ENCODE measurements at places on chromosomes 7 and 10.
A peak's percentile ranks its signal among the peaks of the same experiment; 100 is the strongest.

DNA sequence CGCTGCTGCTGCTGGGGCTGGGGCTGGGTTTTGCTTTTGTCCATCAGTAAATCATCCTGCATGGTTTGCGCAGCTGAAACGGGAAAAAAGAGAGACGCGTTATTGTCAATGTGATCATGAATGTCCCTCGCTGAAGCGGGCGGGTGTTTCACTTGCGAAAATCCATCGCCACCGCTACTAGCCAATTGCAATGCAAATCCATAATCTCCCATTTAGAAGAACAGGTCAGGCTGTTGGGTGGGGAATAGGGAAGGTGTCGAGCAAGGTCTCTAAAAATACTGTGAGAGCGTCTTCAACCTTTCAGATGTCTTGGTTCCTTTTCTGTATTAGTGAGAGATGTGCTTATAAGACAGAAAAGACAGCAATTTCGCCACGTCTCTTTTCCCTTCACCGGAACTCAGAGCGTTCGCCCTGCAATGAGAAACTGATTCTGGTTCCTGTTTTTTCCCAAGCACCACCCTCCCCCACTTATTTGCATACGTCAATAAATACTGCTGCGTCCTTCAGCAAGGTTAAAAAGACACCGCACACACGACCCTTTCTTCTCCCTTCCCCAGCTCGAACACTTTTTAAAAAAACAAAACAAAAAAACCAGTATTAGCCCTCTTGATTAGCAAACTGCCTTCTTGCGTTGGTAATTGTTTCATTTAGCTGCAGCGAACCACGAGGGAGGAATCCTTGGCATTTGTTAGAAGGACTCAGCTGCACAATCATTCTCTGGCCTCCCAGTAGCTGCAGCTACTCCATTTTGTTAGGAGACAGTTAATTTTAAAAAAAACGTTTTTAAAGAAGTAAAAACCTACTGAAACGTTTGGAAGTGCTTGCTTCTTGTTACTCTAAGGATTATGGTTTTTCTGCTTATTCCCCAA is 50.4 kb downstream of the CPEB3 start:
- no peak for DNase-seq

DNA sequence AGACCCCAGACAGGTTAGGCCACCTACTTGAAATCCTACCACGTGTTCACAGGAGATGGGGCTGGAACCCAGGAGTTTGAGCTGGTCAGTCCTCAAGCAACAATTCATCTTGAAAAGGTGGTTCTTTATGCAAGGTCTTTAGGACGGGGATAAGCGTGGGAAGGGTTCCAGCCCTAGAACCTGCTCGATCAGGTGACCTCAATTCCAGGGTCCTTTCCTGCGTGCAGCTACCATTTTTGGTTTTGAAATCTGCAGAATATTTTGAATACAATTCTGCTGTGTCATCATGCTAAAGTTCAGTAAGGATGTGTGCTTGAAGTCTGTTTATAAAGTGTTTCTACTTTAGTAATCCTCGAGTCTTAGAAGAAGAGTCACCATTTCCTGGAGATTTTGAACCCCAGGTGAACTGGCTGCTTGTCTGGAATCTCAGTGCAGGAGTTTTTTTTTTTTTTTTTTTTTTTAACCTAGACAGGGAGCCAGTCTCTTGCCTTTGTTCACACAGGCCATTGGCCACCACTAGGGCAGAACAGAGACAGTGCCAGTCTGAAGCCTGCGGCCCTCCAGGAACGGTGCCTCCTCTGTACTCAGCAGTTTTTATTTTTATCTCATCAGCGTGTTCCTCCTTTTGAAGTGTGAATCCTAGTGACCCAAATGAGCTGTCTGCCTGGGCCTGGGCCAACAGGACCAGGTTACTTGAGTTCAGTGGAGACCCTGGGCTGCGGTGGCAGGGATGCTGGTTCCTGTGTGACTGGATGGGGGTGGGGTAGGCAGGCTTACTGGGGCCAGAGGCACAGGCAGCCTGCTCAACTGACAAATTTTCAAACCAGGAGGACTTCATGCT is 54.6 kb downstream of the EEPD1 start:
- peak; percentile 43 for DNase-seq

DNA sequence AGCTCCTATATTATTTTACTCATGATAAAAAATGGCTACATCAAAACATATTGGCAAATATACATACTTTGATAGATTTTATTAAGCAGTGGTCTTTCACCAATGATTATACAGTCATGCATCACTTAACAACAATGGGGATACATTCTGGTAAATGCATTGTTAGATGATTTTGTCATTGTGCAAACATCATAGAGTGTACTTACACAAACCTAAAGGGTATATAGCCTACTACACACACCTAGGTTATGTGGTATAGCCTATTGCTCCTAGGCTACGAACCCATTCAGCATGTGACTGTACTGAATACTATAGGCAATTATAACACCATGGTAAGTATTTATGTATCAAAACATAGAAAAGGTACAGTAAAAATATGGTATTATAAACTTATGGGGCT is 98.9 kb upstream of the IL6 start:
- DNase-seq = no peak

- DNase-seq = no peak
Observed at GRCh38 chr10:105540381-105540780, 899.3 kb downstream of the SORCS3 start.

- DNase-seq = no peak
Observed at GRCh38 chr10:73906524-73907447, 4.1 kb upstream of the PLAU start.

DNA sequence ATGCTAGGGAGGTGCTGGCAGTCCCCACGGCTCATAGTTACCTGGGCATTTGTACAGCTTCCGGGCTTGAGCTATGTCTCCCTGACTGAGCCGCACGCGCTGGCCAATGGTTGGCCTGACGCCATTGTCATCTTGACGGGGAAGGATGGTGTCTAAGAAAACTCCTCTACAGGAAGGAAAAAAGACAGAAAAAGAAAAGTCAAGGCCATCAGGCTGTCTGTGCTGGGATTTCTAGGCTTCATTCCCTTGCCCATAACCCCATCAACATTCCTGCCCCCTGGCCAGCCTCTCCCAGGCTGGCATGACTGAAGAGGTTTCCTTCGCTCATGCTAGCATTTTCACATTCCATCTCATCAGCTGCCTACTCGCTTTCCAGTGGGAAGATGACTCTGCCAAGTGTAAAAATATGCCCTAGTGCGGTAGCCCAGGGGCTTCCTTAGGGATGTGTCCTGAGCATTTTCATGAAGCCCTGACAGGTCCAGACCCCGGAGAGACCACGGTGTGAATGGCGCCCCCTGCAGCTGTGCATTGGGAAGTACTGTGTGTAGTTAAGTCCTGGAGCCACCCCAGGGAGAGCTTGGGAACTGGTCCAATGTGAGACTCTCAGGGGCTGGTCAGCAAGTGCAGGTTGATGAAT is 54.5 kb upstream of the OPALIN start:
- DNase-seq = no peak

DNA sequence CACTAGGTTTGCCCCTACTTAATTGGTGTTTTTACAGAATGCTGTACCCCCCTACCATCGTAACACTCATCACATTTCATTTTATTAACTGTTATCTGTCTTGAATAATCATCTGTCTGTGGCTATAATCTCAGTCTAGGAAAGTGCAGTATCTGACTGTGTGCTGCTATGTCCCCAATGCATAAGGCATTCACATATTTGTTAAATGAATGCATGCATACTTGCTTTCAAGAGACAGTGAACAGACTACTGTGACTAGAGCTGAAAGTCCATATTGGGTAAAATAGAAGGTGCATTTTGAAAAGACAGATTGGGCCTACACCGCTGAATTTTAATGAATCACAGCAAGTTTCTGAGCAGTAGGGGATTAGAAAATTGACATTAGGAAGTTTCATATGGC is 112.3 kb downstream of the ARHGAP12 start:
- DNase-seq = no peak

GRCh38 chr7:122199171-122199570 is 55.1 kb upstream of the AASS start:
- no peak for DNase-seq

- no peak for DNase-seq
Observed at GRCh38 chr7:135713836-135714470, 14.0 kb downstream of the SLC13A4 start.

DNA sequence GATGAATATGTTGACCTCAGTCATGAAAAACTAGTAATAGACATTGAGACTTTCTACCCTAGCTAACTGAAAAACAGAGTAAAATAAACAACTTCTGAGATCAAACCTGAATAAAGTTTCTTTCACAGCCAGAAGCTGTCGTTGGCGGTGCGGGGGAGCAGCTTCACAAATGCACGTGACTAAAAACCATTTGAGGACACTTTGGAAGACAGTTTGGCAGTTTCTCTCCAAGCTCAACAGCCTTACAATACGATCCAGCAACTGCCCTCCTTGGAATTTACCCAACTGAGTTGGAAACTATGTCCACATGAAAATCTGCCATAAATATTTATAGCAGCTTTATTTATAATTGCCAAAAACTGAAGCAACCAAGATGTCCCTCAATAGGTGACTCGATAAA is 63.1 kb downstream of the CYTH3 start:
- no peak for DNase-seq

DNA sequence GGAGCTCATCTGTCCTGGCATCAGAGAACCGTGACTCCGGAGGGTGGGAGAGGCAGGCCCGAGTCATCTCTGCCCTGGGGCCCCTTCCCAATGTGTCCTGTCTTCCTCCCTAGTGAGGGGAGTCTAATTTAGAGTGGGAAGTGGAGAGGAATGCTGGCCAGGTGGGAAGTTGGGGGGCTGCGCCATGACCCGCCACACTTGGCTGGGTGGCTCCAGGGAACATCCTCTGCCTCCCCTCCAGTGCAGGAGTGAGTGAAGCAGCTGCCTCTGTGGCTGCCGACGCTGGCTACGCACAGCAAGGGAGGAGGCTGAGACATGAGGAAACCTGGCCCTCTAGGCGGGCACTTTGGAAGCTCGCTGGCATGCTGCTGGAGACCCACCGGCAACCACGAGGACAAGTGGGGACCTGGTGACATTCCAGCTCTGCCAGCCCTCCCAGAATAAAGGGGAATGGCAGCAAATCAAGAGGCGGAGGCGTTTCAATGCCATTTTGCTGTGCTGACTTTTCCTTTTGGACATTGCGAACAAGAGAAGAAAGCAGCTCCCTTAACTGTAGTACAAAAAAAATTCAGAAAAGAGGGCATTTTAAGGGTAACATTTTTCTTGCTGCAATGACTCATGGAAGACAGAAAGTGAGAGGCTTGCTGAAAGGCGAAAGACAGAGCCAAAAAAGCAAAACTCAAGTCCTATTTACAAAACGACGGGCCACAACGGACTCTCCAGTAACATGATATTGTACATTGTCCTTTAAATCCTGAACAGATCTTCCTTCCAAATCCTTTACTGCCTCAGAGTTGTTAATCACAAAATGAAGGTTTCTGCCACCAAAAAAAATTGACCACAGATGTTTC is 121.2 kb upstream of the PITRM1 start:
- no peak for DNase-seq

DNA sequence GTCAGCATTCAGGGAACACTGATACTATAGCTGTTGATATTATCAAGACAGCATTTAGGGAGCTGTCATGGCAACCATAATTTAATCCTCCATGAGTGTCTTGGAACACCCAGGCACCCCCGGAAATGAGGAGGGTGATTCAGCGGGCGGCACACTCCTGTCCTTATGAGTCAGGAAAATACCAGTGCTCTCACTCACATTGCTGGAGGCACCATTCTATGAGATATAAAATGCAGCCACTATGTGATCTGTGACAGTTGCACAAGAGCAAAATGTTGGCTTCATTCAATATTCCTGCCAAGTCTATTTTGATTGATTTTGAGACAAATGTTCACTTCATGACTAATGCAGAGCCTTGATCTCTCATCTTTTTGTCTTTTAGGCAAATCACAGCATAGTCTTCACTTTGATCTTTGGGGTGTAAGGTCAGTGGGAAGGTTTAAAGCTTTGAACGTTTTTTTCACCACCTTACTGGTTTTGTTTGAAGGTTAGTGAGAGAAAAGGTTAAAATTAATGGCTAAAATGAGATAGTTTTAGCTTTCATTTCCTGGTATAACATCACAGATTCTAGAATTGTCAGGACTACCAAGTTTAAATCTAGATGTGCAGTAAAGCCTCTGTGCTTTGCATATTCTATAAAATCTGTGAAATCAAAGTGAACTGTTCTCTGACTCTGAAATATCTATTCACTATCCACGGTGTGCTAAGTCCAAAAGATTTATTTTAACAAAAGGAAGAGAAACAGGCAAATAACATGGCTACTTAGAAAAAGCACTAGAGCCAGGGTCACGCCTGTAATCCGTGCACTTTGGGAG is 12.4 kb upstream of the ARHGAP12 start:
- no peak for DNase-seq

- peak; percentile 33 for DNase-seq
Observed at GRCh38 chr7:120996333-120996987, 7.9 kb downstream of the CPED1 start.

GRCh38 chr7:20244334-20245120 is 27.3 kb upstream of the MACC1 start:
- DNase-seq = no peak

- DNase-seq = no peak
Observed at GRCh38 chr10:79159785-79160184, 91.0 kb downstream of the ZMIZ1 start.

DNA sequence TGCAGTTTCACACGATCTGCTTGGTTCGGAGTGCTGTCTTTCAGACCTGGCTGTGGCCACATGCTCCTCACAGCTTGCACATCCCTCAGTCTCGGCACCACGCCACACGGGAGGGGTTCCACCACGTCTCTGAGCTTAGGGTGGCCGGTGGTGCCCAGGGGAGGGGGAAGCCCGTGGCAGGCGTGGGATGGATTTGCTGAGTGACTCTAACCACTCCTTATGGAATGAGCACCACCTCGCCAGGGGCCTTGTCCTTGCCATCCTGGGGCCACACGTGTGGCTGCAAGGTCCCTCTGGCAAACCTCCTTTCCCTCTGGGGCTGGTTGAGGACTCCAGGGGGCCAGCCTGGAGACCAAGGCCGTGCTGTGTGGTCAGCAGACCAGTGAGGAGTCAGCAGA is 29.1 kb upstream of the FAM20C start:
- DNase-seq = no peak

- no peak for DNase-seq
Observed at GRCh38 chr10:28214219-28214618, 88.6 kb downstream of the MPP7 start.

DNA sequence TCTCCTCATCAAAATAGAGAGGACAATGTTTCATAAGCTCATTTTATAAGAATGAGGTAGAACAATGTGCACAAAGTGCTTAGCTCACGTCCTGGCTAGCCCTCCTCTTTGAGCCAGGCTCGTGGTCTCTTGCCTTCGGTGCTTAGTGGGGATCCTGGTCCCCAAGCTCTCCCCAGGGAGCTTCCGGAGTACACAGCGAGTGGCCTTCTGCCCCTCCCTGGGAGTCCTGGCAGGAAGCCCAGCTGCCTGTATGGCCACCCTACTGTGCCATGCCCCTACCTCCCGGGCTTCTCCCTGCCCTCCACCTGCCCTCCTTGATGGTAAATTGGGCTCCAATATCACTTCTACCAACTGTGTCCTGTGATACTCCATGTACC is 868 bp downstream of the MYO1G start:
- DNase-seq = no peak

Data from T-helper 17 cell (primary cell).